CD4-positive, alpha-beta T cell treated with Interleukin-21 for 1 hour (primary cell): ENCODE measurements at places on chromosomes 7 and 10.

DNA sequence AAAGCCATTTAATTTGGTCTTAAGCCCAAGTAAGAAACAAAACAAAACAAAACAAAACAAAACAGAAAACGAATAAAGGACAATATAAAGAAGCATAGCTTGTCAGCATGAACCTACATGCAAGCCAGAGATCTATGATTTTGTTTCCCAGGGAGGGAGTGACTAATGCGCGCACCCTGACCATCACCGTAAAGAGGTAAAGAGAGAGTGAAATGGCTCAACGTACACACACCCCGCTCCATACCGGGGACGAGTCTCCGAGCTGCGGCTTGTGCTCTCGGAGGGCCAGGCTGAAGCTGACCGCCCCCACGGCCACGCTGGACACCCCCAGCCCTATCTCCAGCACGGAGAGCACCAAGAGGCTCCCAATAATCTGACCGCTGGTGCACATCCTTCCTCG is 1.1 kb downstream of the TMEM196 start:
- DNase-seq = no peak

- no peak for DNase-seq
These were observed 18.1 kb upstream of the GSTK1 start for GRCh38 chr7:143245123-143245522.

DNA sequence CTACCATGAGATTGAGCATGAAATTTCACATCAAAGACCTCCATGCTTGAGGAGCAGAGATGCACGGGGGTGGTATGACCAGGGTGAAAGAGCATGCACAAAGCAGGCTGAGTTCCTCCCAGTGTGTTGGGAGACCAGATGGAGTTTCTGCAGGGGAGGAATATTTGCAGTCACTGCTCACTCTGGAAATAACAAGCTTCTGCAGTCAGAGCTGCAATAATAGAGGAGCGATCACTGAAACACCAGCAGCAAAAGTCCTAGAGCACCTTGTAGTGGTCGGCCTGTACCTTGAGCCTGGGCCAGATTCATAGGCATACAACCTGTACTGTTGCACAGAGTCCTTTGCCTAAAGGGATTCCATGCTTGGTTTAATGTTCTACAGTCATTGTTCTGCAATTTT is 184.5 kb upstream of the SP8 start:
- DNase-seq = no peak

- DNase-seq = no peak
These were observed 7.6 kb downstream of the WNT8B start for GRCh38 chr10:100470367-100470766.

GRCh38 chr10:91519899-91520514 is 109.9 kb downstream of the HECTD2 start:
- no peak for DNase-seq

- no peak for DNase-seq
These were observed 48.3 kb downstream of the ITIH5 start for GRCh38 chr10:7618461-7618860.

DNA sequence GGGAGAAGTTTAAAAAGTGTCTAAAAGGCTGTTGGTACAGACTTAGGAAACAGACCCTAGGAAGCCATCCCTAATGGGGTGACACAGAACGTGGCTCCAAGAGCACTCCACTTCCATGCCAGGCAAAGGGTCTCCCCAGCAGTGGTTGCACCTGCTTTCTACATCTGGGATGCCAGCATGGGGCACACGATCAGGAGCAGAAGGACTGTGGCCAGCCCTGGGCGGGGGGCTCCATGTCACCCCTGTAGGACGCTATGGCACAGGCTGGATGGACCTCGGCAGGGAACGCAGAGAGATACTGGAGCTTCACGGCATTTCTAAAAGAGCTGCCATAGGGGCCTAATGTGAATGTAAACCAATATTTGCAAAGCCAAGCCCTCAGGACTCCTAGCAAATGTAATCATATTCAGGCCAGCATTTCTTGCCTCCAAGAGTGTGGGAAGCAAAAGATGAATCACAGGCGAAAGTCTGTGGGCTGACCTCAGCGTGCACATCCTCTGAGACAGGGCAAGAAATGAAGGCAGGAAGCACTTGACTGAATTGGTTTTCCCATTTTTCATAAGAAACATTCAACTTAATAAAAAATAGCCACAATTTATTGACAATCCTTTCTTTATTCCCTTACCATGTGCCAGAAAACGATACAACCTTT is 93.9 kb downstream of the ATXN7L1 start:
- no peak for DNase-seq

GRCh38 chr7:149468208-149468607 is 7.3 kb upstream of the ZNF777 start:
- DNase-seq = no peak

GRCh38 chr10:125114761-125115391 is 45.5 kb downstream of the CTBP2 start:
- DNase-seq = no peak

GRCh38 chr7:108149908-108150307 is 19.7 kb upstream of the LAMB4 start:
- no peak for DNase-seq

DNA sequence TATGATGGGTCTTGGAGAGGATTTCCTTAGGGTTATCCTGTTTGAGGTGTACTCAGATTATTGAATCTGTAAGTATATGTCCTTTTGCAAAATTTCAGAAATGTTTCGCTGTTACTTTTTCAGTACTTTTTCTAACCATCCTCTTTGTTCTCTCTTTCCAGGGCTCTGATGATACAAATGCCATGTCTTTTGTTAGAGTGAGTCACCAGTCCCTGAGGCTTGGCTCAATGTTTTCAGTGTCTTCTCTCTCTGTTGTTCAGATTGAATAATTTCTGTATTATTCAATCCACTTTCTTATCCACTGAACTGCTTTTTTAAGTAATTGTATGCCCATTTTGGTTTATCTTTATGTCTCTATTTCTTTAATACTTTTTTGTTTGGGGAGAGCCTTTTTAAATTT is 449.4 kb downstream of the TNS3 start:
- no peak for DNase-seq

GRCh38 chr7:47170516-47170915 is 411.4 kb downstream of the TNS3 start:
- DNase-seq = no peak

DNA sequence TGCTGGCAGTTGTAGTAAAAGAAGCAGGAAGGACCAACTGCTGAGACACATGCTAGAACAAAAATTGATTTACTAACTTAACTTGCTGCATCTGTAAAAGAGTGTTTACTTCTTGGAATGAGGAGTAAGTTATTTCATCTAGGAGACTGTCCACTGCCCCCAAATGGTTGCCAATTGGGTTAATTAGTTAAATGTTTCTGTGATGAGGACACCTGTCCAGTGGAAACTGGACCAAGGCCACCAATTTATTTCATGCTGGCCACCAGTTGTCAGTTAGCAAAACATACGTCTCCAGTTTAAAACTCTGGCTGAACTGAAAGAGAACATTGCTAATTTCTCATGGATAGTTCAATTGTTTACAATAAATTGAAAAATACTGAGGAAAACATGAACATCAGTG is 191.7 kb downstream of the PPP1R9A start:
- no peak for DNase-seq

- DNase-seq = no peak
These were observed 26.9 kb downstream of the EPDR1 start for GRCh38 chr7:37947138-37947940.

DNA sequence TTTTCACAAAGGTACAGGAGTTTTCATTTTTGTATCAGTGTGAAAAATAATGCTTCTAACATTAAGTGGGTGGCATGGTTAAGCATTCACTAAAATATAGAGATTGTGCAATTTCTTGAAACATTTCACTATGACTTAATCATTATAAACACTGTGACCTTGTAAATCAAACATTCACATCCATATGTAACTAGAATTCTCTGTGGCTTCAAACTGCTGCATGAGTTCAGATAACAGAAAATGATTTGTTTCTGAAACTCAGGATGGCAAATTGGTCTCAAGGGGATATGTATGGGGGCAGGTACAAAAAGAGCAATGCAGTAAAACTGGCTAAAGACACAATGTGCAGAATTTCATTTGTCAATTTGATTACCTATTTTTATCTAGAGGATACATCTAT is 3.8 kb downstream of the FAM133B start:
- DNase-seq = no peak

DNA sequence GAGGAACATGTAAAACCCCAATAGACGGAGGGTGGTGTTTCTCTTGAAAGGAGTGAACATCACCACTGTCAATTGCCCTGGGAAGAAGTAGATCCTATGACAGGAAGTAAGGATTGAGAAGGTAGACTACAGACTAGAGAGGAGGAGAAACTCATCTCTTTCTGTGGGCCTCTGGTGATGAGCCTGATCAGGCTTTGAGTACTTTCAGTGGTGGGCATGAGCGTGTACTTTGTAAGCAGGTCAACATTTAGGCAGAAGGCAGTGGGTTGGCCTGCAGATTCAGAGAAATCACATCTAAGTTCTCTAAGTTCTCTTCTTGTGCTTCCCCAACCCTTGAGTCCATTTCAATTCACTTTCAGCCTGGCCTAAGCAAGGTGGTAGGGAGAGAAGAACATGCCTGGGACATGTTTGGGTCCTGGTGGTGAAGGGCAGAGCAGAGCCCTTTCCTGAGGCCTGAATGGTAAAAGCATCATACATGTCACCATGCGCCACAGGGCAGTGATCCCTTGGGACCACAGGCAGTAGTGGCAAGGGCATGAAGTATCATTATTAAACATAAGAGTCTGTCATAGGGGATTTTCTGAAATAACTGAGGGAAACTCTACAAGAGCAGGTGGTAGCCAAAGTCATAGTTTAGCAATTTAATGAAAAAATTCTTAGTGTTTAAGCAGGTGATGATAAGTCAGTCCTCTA is 56.4 kb upstream of the ANKRD1 start:
- DNase-seq = no peak

DNA sequence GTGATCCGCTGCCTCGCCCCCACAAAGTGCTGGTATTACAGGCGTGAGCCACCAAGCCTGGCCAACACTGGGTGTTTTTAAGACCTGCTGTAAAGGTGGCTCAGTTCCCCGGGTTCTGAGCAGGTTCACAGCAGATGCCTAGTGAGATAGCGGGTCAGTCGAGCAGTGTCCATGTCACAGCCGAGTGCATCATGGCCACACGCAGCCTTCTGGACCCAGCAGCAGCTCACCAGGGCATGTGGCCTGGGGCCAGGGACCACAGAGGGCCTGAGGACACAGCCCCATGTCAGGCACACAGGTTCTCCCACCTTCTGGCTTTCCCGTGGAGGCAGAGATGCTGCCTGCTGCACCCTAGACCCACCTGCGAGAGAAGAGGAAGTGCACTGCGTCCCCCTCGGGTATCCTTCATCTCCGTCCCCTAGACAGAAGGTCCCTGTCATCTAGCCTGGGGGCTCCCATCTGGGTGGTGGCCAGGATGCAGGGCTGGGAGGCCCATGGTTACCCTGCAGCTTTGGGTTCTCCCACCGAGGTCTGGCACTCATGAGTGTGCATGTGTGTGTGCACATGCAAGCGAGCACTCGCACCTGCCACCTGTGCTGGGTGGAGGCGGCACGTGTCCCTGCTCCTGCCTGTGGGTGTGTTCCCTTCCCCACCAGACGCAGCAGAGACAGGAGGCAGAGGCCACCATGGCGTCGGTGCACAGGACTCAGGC is 98.6 kb downstream of the NKX6-2 start:
- DNase-seq = no peak

DNA sequence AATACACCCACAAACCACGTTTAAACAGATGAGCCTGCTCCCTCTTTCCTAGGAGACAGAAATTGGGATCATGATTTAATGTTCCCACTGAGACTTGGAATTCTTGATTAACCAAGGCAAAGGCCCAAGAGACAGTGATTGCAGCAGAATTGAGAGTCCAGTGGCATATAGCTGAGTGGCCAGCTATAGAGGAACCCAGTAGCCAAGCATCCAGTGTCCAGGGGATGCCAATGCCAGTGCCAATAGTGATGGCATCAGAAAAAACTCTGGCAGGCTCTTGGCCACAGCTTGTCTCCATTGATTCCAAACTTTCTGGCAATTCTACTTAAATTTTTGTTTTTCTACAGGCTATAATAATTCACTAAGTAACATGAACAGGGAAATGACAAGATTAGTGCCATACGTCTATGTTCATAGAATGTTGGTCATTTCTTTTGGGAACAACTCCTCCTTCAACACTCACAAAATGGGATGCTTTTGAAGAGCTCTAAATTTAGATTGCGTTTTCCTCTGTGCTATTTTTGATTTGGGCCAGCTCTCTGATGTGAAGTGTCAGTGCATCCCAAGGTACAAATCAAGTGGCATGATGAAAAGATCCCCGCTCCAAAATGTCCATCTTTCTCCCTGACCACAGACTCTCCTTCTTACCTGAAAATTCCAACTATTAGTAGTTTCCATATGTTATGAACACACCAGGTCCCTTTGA is 83.1 kb upstream of the A1CF start:
- DNase-seq = no peak

DNA sequence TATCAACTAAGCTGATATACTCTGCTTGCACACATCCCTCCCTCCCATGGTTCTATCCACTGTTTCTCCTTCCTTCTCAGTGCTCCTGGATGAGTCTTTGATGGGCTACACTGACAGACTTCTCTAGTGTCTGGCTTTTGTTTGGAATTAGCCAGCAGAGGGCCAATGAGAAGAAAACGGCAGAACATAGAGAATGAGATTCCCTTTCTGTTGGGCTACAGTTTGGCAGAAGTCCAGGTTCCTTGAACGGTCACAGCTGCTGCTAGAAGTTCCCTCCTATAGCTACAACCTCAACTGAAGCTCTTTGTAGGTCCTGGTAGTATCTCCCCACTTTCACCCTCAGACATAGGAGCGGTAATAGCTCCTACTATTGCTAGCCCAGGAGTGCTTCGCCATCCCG is 251.1 kb upstream of the LRRN3 start:
- DNase-seq = no peak
